ENCODE measurements at places on chromosomes 7 and 10.

- H3K36me3 ChIP-seq: no peaks in the 10 kb centered on the region
- no peaks in the 10 kb centered on the region for H3K4me1 ChIP-seq
- DNase-seq: no peak
- no peak overlapping the region for H3K4me3 ChIP-seq
- no peaks in the 10 kb centered on the region for H3K27me3 ChIP-seq
These were observed 336.6 kb upstream of the MKI67 start for GRCh38 chr10:128462844-128463243.

DNA sequence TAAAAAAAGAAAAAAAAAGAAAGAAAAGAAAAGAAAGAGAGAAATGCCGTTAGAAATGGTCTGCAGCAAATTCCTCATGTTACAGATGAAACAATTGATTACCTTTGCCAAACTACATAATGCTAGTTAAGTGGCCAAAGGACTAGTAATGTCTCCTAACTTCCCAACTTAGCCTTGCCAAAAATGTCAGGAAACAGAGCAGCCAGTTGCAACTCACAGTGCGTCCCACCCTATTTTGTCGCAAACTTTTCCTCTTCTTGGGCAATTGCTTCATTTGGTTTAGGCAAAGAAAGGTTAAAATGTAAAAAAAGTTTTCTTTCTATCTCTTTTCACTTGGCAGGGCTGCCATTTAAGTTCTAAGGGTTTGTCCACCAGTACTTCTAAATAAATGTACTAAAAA is 53.1 kb downstream of the APBB1IP start:
- H3K27me3 ChIP-seq: no peaks in the 10 kb centered on the region
- no peak overlapping the region for H3K27ac ChIP-seq
- no peak overlapping the region for H3K4me3 ChIP-seq
- no peak for DNase-seq
- H3K4me1 ChIP-seq: peaks cover 44% of the 10 kb centered on the region

GRCh38 chr10:125152450-125153368 is 7.7 kb downstream of the CTBP2 start:
- H3K4me3 ChIP-seq: no peak overlapping the region
- no peak overlapping the region for H3K27ac ChIP-seq
- DNase-seq: no peak
- H3K4me1 ChIP-seq: no peaks in the 10 kb centered on the region
- H3K27me3 ChIP-seq: peaks cover 62% of the 10 kb centered on the region
- no peaks in the 10 kb centered on the region for H3K36me3 ChIP-seq

DNA sequence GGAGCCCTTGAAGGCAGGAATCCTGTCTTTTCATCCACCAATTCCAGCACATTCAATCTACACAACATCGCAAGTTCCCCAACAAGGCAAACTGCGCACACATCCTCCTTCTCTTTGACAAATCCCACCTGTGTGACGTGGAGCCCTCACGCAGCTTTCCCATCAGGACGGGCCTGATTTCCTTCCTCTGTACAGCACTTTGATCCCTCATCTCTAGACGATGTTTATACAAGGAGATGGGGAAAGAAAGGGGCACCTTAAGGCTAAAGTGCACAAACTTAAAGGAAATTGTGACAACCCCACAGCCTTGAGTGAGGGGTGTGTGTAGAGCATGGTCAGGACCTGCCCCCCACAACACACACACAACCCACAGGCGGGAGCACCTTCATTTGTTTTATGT is 97.2 kb downstream of the PRKAG2 start:
- H3K4me3 ChIP-seq: no peak overlapping the region
- no peaks in the 10 kb centered on the region for H3K27me3 ChIP-seq
- H3K27ac ChIP-seq: no peak overlapping the region
- DNase-seq: no peak
- H3K36me3 ChIP-seq: no peaks in the 10 kb centered on the region

GRCh38 chr7:139953229-139953628 is 109.5 kb downstream of the PARP12 start:
- no peaks in the 10 kb centered on the region for H3K27me3 ChIP-seq
- no peaks in the 10 kb centered on the region for H3K4me1 ChIP-seq
- no peaks in the 10 kb centered on the region for H3K36me3 ChIP-seq
- no peak overlapping the region for H3K4me3 ChIP-seq

DNA sequence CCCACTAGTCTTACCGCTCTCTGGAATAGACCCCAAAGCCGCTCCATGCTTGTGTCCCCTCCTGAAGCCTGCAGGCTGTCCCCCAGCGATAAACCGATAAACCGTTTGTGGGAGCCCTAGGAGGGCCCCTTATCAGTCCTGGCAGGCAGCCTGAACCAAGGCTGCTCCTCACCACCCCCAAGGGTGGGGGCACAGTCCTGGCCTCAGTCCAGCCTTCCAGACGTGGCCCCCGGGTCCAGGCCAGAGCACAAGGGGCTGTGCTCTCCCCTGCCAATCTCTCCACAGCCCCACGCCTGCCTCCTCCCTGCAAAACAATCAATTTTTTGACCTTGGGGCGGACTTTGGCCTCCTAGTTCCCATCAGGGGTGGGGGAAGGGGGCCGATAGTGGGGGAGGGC is at the start of gene TFR2:
Gene TFR2, minus strand, starts transcription at position 90 of the 397 bp plus-strand sequence. Its CDS starts 43 bp downstream, at position 47.
- H3K27ac ChIP-seq: no peak within 1 kb of the TSS
- no peak for DNase-seq
- no peaks in the 10 kb centered on the region for H3K4me1 ChIP-seq
- H3K4me3 ChIP-seq: no peak within 1 kb of the TSS
- H3K27me3 ChIP-seq: no peaks in the 10 kb centered on the region
- H3K36me3 ChIP-seq: peaks cover 3% of the 10 kb centered on the region

GRCh38 chr7:213324-213993 is 21.1 kb downstream of the FAM20C start:
- DNase-seq: no peak
- H3K36me3 ChIP-seq: no peaks in the 10 kb centered on the region
- H3K4me1 ChIP-seq: no peaks in the 10 kb centered on the region
- H3K27me3 ChIP-seq: no peaks in the 10 kb centered on the region
- no peak overlapping the region for H3K4me3 ChIP-seq

DNA sequence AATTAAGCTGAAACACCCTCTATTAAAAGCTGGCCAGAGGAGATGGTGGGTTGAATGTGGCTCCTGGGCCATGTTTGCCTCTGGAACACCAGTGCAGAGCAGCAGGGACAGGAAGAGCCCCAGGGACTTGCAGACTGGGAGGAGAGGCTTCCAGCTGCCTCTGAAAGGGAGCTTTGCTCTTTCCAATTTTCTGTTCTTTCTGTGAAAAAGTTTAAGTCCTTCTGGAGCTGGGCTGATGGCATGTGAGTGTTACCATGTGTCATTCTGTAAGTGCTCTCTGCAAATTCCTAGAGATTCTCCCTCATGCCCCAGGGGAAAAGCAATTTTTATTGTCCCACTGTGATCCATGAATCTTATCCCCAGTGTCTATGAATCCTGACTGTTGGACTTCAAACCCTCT is 112.8 kb upstream of the LANCL2 start:
- peaks cover 55% of the 10 kb centered on the region for H3K27me3 ChIP-seq
- DNase-seq: no peak
- H3K27ac ChIP-seq: no peak overlapping the region
- H3K36me3 ChIP-seq: no peaks in the 10 kb centered on the region

DNA sequence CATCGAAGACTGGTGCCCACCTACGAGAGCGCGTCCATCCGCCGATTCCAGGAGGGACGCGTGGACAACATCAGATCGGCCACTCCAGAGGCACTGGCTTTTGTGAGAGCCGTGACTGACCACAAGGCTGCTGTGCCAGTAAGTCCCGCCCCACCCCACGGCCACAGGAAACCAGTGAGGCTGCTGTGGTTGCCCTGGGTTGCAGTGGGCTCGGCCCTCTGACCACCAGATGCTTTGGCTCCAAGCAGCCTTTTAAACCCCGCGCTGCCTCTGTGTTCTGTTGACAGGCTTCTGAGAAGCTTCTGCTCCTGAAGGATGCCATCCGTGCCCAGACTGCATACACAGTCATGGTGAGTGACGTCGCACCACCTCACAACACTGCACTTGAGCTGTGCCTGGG is 24.4 kb upstream of the C10orf53 start:
- no peak overlapping the region for H3K4me3 ChIP-seq
- no peak overlapping the region for H3K27ac ChIP-seq
- no peak for DNase-seq
- H3K36me3 ChIP-seq: no peaks in the 10 kb centered on the region

DNA sequence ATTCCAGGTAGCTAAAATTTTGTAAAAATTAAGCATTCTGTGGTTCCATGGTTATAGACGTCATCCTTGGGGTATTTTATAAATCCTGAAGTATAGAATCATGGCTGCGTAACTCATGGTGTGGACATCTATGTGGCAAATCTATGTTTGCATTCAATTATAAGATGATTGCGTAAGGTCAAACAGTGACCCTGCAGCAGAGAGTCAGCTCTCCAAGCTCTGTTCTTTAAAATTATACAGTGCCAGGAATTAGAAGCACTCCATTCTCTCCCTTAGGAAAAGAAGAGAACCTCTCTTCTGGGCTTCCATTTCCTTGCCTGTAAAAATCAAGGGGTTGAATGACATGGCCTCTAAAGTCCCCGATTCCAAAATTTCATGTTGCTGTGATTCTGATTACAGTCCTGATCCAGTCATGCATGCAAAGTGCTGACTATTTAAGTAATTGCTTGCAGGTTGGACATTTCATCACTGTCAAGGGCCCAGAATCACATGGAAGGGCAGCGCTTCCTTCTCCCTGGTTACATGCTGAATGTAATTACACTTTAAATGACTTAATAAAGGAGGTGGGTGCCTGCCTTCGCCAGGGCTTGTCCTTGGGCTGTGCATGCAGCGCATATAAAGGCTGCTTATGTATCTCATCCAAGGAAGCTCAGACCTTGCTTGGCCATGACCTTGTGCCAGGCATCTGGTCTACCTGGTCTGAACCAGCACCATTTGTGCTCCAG is 550.7 kb downstream of the TYW1 start:
- H3K36me3 ChIP-seq: no peaks in the 10 kb centered on the region
- no peak overlapping the region for H3K4me3 ChIP-seq
- H3K27me3 ChIP-seq: no peaks in the 10 kb centered on the region
- DNase-seq: no peak
- no peak overlapping the region for H3K27ac ChIP-seq

DNA sequence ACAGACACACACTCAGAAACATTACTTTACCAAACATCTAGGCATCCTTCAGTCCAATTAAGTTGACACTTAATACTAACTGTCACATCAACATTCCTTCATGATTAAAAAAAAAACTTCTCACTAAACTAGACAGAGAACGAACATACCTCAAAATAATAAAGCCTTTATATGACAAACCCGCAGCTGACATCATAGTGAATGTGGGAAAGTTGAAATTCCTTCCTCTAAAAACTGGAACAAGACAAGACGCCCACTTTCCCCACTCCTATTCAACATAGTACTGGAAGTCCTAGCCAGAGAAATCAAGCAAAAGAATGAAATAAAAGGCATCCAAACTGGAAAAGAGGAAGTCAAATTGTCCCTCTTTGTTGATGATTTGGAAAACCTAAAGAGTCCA is 96.9 kb upstream of the PPP1R9A start:
- no peaks in the 10 kb centered on the region for H3K27me3 ChIP-seq
- no peak overlapping the region for H3K4me3 ChIP-seq
- no peaks in the 10 kb centered on the region for H3K36me3 ChIP-seq
- no peak for DNase-seq
- no peak overlapping the region for H3K27ac ChIP-seq

GRCh38 chr7:35987016-35987415 is 166.0 kb upstream of the EEPD1 start:
- no peak for DNase-seq
- peaks cover 12% of the 10 kb centered on the region for H3K4me1 ChIP-seq
- no peak overlapping the region for H3K4me3 ChIP-seq

DNA sequence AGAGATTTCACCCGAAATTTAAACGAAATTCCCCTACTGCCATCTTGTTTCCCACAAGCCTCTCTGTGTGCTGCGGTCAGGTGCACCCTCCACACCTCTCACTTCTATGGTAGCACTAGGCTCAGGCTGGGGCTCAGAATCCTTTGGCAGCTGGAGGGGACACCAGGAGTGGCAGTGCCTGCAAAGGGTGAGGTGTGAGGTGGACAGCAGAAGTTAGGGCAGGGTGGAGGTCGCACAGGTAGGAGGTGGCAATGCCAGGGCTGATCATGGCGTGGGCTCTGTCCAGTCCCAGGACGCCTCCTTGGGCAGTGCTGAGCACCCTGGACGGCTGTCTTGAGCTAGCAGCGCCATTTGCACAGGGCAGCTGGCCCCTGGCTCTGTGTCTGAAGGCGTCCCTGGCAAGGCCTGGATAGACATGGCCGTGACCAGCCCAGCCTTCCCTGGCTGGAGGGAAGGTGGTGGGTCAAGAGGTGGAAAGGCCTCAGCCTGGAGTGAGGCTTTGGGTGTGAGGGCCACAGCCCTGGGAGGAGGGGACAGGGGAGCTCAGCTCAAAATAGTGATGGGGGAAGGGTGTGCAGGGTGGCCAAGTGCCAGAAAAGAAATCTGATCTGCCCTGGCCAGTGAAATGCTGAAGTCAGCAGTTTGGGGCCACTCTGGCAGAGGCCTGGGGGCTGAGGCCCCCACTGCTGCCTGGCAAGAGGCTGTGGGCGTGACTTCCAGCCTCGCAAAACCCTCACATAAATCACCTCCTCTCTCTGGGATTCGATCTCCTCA is 40.0 kb downstream of the ZCCHC24 start:
- no peaks in the 10 kb centered on the region for H3K4me1 ChIP-seq
- H3K4me3 ChIP-seq: no peak overlapping the region
- no peak overlapping the region for H3K27ac ChIP-seq
- H3K36me3 ChIP-seq: no peaks in the 10 kb centered on the region

GRCh38 chr7:55567571-55567970 is 4.7 kb downstream of the VOPP1 start:
- no peak overlapping the region for H3K4me3 ChIP-seq
- no peaks in the 10 kb centered on the region for H3K27me3 ChIP-seq
- no peak for DNase-seq

DNA sequence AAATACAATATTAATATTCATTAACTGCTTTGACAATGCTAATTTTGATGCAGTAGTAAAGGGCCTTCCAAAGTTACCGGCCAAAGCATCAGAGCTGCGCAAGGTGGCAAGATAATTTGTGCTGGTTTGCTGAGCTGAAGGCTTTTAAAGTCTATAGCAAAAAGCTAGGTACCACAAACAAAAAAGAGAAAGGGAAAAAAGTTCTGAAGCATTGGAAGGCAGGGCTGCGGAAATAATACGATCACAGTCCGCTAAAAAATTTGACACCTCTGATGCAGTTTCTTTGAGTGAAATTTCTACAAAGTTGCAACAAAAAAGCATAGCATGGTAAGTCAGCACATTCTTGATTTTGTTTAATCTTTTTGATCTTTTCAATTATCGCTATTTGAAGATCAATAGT is 175.6 kb downstream of the TCF7L2 start:
- no peaks in the 10 kb centered on the region for H3K36me3 ChIP-seq
- H3K27ac ChIP-seq: no peak overlapping the region
- peaks cover 42% of the 10 kb centered on the region for H3K27me3 ChIP-seq

GRCh38 chr10:48215486-48216203 is 58.9 kb downstream of the FRMPD2 start:
- H3K27me3 ChIP-seq: peaks cover 5% of the 10 kb centered on the region
- no peak overlapping the region for H3K27ac ChIP-seq
- H3K4me1 ChIP-seq: no peaks in the 10 kb centered on the region
- no peaks in the 10 kb centered on the region for H3K36me3 ChIP-seq
- peak; percentile 72 for DNase-seq

Data from activated CD4-positive, alpha-beta T cell treated with anti-CD3 and anti-CD28 coated beads for 36 hours (primary cell).